ENCODE measurements at places on chromosomes 13 and 19.

GRCh38 chr13:73937441-73937840 is 196.8 kb downstream of the KLF12 start:
- no peak for DNase-seq

GRCh38 chr13:106362707-106363106 is 172.8 kb downstream of the EFNB2 start:
- DNase-seq, result no peak

DNA sequence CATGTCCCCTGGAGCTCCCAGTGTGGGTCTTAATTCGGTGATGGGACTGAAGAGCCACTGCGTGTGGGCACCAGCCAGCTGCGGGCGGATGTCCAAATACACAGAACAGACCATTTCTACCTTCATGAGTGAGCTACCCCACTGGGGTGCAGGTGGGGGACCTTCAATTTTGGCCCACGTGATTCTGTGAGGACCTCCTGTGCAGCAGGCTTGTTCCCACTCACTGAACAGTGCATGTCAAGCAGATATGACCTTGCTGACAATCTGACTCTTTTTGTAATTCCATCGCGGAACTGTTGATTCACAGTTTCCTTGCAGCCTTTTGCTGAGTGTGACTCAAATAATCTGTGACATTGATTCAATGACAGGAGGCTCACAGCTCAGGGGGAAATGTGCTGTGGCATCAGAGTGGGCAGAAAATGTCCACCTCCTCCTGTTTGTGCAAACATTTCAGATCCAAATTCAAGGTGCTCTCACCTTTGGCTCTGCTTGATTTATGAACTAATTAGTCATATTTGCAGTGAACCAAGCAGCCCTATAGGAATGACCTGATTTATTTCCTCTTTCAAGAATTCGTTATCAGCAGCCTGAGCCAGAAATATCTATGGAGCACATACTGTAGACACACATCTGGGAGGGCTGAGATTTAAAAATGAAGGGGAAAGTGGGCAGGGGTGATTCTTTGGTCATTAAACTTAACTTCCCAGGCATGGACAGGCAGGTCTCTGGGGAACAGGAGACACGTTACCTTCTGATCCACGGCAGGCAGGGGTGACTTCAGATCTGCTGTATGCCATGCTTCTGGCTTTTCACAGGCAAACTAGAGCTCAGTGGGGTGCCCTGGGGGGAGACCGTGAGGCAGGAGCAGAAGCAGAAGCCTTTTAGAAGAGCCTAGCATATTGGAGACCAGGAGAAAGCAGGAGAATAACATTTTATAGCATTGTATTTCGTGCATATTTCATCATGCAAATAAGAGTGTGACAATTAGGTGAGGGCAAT is 170.0 kb upstream of the KL start:
- no peak for DNase-seq

- DNase-seq, result no peak
Observed at GRCh38 chr19:30135093-30135757, 193.2 kb downstream of the URI1 start.

DNA sequence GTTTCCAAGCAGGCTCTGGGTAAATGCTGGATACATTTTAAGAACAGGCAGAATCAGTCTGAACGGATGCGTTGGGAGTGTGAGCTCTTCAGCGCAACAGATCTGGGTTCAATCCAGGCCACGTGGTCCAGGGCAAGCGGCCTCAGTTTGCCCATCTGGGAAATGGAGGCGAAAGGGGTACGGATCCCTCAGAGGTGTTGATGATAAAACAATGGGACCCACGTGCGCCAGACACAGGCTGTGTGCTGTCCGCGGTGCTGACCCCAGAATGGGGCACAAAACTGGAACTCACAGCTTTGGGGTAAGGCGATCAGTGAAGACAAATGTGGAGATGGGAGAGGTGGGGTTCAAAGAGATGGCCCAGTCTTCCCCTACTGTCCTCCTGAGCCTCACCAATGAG is 13.1 kb upstream of the PDE4C start:
- no peak for DNase-seq

DNA sequence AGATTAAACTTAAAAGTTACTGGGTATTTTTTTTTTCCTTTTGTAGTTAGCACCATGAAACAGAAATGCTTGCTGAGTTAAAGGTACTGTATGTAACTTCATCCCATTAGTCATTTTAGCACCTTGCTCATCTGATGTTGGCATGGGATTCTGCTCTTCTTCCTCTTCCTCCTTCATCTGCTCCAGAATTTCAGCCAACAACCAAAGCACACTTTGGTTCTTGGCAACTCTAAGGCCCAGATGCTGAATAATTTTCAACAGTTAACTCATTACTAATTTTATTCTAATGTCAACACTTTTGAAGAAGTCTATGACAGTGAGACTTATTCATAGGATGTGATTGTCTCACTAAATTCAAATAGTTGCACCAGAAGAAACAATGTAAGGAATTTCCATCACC is 359.2 kb downstream of the KCTD12 start:
- DNase-seq, result no peak

Measured in stimulated activated CD8-positive, alpha-beta memory T cell treated with anti-CD3 and anti-CD28 coated beads, Interleukin-4, amount 100 ng/mL, for 1 hour (primary cell).